ENCODE measurements at places on chromosomes 13 and 19.

- DNase-seq = peak; percentile 89
Measured at GRCh38 chr19:32345261-32346207, at the start of gene ZNF507. ZNF507 (plus strand) TSS chr19:32345610; CDS start chr19:32352831, 7,221 bp downstream.

GRCh38 chr13:64725492-64725891 is 2504.6 kb downstream of the PCDH9 start:
- DNase-seq = no peak

DNA sequence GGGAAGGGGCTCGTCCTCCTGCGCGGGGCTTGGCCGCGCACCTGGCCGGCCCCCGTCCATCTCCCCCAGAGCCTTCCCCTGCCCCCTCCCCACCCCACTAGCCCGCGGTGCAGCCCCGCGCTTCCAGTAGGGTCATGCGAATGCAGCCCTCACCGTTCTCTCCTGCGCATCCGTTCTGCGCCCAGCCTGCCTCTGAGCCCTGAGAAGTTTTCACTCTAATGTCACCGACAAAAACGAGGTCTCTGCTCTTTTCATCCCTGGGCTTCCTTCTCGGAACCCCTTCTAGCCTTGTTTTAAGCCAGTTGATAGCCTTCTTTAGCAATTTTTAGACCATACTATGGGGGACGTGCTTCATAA is 97.4 kb downstream of the ATP8A2 start:
- DNase-seq = no peak

DNA sequence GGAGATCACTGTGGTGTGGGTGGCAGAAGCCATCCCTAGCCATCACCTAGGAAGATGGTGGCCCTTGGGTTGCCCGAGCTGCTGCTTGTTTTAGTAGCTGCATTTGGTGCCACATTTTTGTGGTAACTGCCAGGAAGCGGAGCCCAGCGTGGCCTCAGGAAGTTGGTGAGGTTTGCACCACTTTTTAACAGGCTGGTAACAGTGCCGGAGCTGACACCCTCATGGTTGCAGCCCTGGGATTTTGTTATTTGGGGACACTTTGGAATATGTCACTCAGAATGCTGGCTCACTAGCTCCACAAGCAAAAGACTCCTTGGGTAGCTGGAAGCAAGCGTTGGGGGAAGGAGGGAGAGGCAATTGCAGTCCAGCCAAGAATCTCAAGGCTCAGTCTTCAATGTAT is 22.1 kb downstream of the ACTN4 start:
- DNase-seq = no peak

DNA sequence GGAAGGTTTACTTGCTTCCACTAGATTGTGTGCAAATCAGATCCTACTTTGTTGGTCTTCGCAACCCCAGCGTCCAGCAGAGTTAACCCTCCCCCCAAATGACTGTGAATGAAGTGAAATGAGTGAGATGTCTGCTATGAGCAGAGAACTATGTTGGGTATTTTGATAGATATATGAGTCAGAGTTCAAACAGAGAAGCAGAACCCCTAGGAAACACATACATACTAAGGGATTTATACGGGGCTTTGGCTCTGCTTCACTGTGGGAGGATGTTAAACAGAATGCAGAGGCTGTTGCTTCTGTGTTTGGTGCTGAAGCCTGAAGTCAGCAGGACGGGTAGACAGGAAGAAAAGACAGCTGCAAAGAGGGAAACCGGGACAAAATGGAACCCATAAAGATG is 197.0 kb downstream of the MZT1 start:
- DNase-seq = no peak

GRCh38 chr13:75486146-75487062 is 4.4 kb upstream of the TBC1D4 start:
- no peak for DNase-seq

DNA sequence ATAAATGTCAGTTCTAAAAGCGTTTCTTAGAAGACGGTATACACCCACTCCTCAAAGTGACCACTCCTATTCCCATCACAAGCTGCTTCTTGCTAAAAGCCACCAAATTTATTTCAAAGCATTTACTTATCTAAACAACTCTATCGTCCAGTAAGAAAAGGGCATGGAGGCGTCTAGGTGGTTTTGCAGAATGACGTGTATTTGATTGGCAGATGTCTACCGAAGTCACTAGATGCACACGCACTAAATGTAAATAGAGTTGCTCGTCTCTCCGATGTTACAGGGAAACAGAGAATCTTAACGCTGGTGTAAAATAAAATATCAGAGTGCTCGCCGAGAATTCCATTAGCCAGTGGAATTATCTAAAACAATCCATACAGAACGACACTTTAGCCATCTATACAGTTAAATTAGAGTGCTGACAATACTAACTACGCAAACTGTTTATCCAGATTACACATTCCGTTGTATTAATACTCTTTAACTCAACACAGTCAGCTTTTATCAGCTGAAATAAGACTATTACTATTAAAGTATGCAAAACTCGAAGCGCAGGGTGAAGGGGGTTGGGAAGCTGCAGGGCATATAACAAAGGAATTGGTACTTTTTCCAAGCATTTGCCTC is 1.9 kb downstream of the KLF12 start:
- DNase-seq = peak; percentile 44

DNA sequence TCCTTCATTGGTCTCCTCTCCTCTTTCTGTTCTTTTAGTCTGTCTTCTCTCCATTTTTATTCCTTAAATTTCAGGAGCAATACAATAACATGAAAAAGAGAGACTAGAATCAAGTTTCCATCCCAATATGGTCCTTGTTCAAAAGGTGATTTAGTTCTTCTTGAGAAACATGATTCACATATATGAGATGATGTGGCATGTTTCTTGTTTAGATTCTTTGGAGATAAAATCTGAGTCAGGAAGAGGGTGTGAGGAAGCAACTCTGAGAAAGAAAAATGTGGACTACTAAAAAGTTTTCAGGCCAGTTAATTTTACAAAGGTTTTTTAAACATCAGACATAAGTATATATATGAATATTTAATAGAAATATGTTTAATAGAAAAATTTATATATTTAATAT is 231.4 kb downstream of the OXGR1 start:
- no peak for DNase-seq

GRCh38 chr13:48817166-48817802 is 158.4 kb upstream of the FNDC3A start:
- no peak for DNase-seq
